ENCODE measurements at places on chromosomes 1 and 21.

- no peak for DNase-seq
Observed at GRCh38 chr1:114490274-114490693, 20.7 kb downstream of the TRIM33 start.

DNA sequence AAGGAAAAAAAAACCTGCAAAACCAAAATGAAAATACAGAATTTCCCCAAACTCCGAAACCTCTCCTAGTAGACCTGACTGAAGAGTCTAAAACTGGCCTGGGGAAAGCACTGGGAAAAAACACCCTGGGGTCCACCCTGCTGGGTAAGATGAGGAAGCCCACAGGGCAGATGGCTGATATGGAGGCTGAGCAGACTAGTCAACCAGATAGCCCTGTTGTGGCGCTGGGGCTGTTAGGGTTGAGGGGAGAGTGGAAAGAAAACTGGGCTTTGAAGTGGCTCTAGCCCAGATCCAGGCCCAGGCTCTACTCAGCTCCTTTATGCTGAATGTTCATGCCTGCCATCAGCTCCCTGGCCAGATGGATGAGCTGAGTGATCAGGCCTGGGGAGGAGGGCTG lies 6.8 kb upstream of the SLAMF1 start:
- DNase-seq, result no peak

DNA sequence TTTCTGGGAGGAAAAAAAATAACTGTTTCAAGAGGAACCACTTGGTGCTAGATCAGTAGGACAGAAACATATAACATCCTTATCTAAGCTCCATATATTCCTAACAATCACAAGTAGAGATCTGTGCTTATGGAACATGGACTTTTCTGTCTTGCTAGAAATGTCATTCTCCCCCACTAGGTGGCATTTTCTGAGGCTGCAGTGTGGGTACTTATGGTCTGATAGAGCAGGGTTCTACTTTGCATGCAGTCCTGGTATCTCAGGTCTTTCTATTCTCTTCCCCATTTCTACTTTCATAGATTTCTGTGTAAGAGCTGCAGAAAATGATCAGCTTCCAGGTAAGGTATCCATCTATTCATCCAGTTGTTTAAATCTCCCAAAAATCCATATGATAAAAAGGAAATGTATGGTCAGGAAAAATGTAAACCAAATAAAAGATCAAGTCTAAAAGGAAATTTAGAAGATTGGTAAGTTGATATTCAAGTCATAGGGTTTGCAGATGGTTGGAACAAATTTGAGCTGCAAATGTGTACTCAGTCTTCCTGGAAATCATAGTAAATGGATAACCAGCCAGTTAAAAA lies 1.5 kb downstream of the ZNF684 start:
- DNase-seq, result peak; percentile 13

DNA sequence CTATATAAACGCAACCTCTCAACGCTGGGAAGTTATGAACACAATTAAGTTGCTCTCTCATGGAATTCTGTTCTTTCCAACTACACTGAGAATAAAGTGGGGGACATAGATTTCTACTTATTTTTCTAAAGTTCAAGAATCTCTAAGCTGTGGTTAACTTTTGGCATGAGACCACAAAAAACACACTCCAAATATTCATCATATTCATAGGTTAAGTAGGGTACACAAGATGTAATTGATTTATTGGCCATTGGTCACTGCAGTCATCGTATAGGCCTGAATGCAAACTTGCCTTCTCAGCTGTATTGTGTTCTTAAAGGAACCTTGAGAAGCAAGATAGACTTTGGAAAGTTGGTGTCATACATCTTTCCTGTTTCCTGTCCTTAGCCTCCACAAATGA lies 40.3 kb downstream of the PRRX1 start:
- no peak for DNase-seq

GRCh38 chr1:116403496-116404136 lies 30.6 kb downstream of the ATP1A1 start:
- DNase-seq, result no peak

DNA sequence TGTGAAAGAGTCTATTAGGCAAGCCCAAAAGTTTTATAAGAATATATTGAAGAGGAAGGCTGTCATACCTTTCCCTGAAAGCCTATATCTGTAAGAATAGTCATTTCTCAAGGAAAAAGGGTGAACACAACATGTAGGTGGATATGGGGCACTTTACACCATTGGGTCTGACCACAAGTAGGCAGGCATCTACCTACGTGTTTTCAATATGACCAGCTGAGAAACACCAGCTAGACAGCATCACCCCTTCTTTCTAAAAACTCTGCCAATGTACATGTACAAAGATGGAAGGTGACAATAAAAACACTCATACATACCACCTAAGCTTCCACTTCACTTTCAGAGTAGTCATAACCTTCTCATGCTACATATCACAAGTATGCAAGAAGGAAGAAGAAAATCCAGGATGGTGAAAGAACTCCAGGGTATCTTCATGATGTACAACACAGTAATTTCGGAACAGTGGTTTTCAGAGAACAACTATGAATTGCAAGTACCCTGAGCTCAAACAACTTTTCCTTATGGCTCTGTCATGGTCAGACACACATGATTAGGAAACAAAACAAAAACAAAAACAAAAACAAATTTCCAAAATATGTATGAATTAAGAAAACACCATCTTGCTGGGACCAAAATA lies 98.5 kb upstream of the ADGRL2 start:
- no peak for DNase-seq

DNA sequence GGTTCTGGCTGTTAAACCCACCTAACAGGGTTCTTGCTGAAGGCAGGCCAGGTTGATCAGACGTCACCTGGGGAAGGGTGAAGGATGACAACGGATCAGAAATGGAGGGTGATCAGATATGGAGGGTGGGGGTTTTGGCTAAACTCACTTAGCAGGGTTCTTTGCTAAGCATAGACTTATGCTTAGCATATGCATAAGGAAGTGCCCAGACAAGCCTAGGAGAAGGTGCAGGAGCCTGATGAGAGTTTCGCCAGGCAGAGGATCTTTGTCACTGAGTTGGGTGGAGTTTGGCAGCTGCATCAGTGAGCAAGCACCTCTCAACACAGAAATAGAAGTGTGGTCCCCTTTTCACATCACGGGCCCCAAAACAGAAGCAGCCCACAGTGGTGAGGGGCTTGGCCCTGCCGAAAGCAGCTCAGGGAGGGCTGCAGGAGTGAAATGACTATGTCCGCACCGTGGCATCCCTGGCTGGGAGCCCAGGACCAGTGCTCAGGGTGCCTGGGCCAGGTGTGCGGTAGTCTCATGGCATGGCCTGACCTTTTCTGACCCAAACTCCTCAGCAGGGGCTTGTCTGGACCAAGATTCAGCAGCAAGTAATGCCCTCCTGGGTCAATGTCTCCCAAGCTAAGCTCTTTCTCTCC lies 101.6 kb downstream of the AJAP1 start:
- no peak for DNase-seq

DNA sequence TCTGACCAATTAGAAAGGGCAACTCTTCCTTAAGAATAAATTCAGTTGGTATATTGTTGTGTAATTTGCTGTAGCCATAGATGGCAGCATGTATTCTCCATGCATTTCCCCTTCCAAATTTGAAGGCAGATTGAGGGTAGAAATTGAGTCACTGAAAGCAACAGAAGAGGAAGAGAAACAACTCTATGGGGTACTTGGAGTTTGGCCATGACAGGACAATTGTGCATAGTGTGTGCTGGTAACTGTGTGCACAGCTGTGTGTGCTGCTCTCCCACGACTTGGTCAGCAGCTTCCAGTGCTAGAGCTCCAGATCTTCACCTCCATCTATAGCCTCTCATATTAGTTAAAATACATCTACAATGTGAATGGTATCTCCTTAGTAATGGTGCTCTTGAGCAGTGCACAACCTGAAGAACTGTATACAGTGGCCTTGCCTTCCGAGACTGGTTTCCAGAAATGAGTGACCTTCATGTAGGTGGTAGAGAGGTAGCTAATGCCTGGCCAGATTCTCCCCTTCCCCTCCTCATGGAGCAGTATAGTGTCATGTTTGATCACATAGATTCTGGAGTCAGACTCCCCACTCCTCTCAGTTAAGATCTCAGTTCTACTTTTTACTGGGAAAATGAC lies 882 bp upstream of the FCAMR start:
- no peak for DNase-seq

GRCh38 chr1:162178432-162178831 lies 108.9 kb downstream of the NOS1AP start:
- DNase-seq, result no peak

DNA sequence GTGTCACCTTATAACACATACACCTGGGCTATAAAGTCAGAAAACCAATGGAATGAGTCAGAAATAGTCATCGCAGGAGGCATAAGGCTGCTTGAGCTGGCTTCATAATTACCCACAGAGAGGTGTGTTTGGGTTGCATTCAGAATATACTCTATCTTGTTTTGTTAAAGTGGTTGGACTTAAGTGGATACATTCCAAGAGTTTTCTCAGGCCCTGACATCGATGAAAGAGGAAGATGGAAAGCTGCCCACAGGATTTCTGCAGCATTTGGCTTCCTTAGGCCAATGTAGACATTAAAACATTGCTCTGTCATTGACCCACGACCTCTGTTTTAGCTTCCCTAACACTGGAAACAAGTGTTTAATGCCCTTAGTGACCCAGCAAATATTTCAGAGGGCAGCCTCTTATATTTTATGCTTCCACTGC lies 18.6 kb upstream of the BCL10 start:
- no peak for DNase-seq

GRCh38 chr1:13703128-13703513 lies 3.1 kb downstream of the PRDM2 start:
- no peak for DNase-seq

DNA sequence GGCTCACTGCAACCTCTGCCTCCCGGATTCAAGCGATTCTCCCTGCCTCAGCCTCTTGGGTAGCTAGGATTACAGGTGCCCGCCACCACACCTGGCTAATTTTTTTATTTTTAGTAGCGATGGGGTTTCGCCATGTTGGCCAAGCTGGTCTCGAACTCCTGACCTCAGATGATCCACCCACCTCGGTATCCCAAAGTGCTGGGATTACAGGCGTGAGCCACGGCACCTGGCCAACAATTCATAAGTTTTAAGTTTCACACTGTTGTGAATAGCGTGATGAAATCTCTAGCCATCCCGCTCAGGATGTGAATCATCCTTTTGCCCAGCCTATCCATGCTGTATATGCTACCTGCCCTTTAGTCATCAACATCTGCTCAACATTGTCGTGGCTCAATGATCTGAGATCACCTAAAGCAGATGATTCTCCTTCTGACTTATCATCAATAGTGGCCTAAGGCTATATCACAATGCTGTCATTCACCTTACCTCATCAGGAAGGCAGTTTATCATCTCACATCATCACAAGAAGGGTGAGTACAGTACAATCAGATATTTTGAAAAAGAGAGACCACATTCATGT lies 2.6 kb downstream of the PFDN2 start:
- no peak for DNase-seq

GRCh38 chr1:110765640-110766335 lies 91.0 kb upstream of the KCNA3 start:
- no peak for DNase-seq

DNA sequence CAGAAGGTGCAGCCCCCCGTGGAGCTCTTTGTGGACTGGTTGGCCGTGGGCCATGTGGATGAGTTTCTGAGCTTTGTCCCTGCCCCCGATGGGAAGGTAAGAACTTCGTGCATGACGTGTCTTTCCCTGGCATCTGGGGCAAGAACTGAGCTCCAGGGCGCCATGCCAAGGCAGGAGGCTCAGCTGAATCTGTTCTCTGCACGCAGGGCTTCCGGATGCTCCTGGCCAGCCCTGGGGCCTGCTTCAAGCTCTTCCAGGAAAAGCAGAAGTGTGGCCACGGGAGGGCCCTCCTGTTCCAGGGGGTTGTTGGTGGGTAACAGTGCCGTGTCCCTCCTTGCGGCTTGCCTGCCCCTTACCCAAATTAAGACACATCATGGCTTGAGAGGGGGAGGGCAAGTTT lies 27.7 kb downstream of the PADI3 start:
- no peak for DNase-seq

GRCh38 chr1:43021547-43022474 lies 63.1 kb upstream of the SLC2A1 start:
- DNase-seq, result no peak

DNA sequence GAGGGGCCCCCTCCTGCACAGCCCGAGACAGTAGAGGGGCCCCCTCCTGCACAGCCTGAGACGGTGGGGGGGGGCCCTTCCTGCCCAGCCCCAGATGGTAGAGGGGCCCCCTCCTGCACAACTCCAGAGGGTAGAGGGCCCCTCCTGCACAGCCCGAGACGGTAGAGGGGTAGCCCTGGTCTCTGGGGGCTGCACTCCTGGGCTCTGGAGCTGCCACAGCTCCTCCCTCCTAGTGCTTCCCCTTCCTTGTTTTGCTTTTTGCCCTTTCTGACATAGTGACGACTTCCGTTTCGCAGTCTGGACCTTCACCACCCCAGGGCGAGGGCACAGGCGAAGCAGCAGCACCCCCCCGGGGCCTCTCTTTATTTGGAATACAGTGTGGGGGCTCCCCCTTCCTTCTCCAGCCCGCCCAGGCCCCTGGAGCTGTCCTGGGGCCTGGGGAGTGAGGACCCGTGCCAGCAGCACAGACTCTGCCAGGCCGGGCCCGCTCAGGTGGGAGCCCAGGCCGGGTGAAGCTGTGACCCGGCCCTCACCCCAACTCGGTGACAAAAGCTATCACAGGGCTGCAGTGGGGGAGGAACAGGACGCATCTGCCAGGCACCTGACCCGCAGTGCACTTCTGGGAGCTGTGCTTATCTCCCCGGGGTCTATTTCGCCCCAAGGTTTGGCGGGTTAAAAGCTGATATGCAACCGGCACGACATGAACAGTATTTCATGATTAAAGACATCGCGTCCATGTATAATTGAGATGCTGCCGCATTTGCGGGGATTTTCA lies 1.1 kb upstream of the PRXL2B start:
- DNase-seq, result no peak

DNA sequence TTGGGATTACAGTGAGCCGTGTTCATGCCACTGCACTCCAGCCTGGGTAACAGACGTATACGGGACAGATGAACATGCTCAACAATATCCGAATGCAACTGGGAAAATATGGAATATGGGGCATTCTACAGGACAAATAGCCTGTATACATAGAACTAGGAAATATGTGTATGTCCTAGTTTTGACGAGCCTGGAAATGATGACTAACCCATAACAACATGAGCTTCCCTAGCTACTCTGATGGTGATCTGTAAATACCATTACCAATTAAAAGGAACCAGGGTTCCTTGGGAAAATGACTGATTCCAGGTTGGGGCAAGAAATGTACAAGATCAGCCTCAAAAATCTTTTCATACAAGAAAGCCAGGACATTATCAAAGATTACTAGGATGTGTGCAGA lies 42.8 kb upstream of the ARTN start:
- DNase-seq, result no peak

Measured in caudate nucleus (tissue), 63 donors.